H9 (cell line): ENCODE measurements at places on chromosomes 1 and 21. TPM values are rescaled to one million over a fixed set of nuclear protein-coding genes. Genes with fewer than 3 reads are reported as not detected.

GRCh38 chr1:203537806-203538464 lies 44.0 kb downstream of the OPTC start:
- DNase-seq = no peak

GRCh38 chr1:19835578-19835977 lies 20.5 kb upstream of the RNF186 start:
- DNase-seq = no peak

GRCh38 chr1:160428053-160428452 lies 27.7 kb downstream of the VANGL2 start:
- no peak for DNase-seq

The C1orf94 gene
- 0.98 and 1.9 TPM in 2 replicates for total RNA-seq

DNA sequence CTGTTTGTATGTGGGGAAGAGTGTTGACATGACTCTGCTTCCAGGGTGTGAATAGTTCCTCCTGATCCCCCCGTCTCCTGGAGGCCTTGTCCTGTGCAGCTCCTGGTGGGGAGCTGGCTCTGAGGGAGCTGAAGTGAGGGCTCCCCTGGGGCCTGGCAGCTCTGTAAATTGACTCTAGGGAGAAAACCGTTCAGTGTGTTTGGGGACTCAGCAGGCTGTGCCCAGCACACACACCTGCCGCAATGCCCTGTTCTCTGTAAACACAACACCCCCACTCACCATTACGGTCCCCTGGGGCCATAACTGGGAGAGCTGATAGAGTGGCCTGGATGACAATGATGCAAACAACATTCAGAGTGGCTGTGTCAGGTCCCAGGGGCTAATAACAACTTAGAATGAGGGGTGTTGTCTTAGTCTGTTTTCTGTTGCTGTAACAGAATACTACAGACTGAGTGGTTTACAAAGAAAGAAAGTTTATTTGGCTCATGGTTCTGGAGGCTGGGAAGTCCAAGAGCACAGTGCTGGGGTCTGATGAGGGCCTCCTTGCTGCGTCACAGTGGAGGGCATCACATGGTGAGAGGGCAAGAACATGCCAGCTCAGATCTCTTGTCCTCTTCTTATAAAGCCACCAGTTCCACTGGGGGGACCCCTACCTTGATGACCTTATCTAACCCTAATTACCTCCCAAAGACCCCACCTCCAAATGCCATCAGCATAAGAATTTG lies 15.3 kb downstream of the ADORA1 start:
- DNase-seq = no peak

GRCh38 chr21:41258617-41259016 lies 58.0 kb upstream of the FAM3B start:
- no peak for DNase-seq

The CCDC185 gene
- not detected in 2 replicates for total RNA-seq

GRCh38 chr1:231691618-231692259 lies 65.1 kb downstream of the DISC1 start:
- DNase-seq = peak; percentile 76

DNA sequence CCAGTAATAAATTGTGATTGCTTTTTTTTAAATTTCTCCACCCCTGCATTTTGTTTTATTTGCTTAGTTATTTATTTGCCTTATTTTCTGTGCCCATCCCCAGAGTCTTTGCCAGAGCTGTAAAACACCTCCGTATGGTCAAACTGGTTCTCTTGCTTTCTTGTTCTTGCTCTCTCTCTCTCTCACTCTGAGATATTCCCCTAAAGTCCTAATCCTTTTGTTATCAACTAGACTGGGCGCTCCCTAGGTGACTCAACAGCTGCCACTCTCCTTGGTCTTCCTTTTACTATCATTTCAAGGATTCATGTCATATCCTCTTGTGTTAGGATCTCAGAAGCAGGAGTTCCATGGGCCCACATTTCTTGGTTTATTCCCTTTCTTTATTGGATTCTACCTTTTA lies 160.0 kb downstream of the PRDM2 start:
- DNase-seq = no peak

DNA sequence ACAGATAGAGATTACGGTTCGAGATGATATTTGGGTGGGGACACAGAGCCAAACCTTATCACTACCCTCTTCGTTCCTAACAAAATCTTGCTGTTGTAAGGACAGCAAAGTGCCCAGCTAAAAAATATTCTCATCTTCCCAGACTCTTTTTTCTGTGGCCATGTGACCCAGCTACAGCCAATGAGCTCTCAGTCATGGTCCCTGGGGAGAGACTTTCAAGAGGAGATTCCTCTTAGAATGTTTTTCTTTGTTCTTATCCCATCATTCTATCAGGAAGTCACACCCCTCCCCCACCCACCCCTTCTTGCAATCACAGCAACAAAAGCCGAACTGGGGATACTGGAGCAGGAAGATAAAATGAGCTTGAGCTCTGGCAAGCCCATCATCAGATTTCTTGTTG lies 247.1 kb downstream of the CHRM3 start:
- DNase-seq = peak; percentile 45

DNA sequence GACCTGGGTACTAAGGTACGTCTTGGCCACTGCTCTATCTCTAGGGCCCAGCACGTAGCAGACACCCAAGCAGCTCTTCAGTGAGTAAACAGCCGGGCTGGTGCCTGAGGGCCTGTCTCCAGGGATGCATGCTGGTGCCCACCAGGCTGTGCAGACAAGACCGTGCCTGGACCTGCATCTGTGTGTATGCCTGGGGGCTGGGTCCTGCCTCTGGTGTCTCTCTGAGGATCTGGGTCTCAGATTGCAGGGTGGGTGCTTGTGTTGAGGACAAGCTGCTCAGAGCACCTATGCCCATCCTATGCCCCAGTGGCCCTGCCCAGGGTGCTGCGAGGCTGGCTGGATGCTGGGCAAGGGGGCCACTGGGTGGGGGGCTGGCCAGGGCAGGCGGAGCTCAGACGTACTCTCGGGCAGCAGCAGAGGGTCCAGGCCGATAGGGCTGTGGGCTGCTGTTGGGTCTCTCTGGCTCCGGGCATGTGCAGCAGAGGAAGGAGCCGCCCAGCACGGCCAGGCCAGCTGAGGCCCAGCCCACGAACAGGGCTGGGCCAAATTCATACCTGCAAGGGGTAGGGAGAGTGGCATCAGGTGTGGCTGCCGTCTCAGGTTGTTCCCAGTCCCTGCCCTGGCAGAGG lies 4.4 kb downstream of the CLDN19 start:
- DNase-seq = no peak
